ENCODE measurements at places on chromosomes 2 and 18.

- DNase-seq: no peak
These were observed 38.1 kb downstream of the FN1 start for GRCh38 chr2:215397632-215398341.

DNA sequence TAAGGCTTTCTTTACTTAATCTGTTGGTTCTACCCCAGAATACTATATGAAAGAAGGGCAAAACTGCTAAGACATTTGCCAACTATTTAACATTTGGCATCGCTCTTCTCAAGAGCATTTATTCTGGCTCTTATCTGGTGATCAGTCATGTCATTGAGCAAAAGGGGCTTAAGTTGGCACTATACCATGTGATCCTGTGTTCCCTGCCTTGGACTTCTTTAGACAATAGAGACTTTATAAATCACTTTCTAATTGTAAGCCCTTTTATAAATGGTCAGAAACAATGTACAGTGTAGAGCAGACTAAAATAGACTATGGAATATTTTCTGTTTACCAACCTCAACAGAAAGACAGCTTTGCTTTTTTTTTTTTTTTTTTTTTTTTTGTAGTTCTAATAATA is 52.1 kb downstream of the GTF3C3 start:
- no peak for DNase-seq

- no peak for DNase-seq
These were observed 33.8 kb downstream of the ARHGAP15 start for GRCh38 chr2:143162997-143163396.

DNA sequence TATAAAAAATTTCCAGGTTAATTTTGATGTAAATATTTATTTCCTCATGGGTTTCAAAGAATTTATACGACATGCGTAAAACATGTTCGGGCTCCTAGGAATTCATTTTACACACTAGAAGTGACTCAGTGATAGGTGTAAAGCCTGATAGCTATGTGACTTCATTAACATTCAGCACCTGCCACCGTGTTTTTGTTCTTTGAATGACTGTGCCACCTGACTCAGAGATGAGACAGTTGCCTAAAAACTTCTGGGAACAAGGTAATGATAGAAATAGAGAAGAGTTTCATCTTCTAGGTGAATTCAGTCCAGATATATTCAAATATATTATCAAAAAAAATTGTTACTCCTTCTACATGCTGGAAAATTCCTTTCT is 10.0 kb downstream of the IL1R2 start:
- no peak for DNase-seq
